Glutamatergic neuron (in vitro differentiated cells): ENCODE measurements at places on chromosomes 2 and 18.
A peak's percentile ranks its signal among the peaks of the same experiment; 100 is the strongest.

DNA sequence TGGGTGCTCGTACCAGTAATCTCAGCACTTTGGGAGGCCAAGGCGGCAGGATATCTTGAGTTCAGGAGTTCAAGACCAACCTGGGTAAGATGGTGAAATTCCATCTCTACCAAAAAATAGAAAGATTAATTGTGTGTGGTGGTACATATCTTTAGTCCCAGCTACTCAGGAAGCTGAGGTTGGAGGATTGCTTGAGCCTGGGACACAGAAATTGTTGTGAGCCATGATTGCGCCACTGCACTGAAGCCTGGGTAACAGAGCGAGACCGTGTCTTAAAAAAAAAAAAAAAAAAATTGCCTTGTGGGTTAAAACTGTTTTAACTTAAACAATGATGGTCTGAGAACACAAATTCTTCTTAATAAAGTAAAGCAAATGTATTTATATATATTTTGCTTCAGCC, 49.6 kb downstream of the ATP9B start:
- peaks cover 3% of the 10 kb centered on the region for H3K27me3 ChIP-seq
- peaks cover 4% of the 10 kb centered on the region for H3K36me3 ChIP-seq
- DNase-seq = no peak
- no peak overlapping the region for H3K4me3 ChIP-seq
- peaks cover 3% of the 10 kb centered on the region for H3K4me1 ChIP-seq
- no peak overlapping the region for H3K27ac ChIP-seq

DNA sequence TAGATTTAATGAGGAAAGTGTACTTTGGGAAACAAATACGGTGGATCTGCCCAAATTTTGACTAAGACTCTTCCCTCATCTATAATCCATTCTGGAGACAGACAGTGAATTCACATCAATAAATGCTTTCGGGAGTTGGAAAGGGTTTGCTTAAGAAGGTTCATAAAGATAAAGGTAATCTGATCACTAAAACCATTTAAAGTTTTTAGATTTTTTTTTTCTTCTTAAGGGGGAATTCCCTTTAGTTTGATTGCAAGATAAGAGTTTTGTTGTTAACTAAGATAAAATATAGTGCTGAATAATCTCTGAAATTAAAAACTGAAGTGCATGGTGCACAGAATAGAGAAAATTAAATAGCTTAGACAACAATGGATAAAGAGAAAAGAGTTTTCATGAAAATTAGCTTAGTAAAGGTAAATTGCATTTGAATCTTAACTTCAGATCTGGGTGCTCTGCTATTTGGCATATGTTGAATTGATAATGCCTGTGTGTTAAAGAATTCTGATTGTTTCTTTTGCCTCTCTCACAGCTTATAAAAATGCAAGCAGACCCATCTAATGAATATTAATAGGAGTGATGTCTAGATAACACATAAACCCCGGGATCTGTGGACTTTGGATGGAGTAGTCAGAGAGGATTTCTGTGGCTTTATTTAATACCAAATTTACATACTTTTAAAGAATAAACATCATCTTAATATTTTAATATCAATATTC, 100.8 kb downstream of the MEIS1 start:
- H3K27me3 ChIP-seq = peaks cover 6% of the 10 kb centered on the region
- no peak overlapping the region for H3K27ac ChIP-seq
- H3K4me1 ChIP-seq = peaks cover 23% of the 10 kb centered on the region
- no peak for DNase-seq

GRCh38 chr2:19104503-19104902, 253.9 kb downstream of the OSR1 start:
- no peak for DNase-seq
- H3K27ac ChIP-seq = no peak overlapping the region
- H3K4me3 ChIP-seq = no peak overlapping the region

DNA sequence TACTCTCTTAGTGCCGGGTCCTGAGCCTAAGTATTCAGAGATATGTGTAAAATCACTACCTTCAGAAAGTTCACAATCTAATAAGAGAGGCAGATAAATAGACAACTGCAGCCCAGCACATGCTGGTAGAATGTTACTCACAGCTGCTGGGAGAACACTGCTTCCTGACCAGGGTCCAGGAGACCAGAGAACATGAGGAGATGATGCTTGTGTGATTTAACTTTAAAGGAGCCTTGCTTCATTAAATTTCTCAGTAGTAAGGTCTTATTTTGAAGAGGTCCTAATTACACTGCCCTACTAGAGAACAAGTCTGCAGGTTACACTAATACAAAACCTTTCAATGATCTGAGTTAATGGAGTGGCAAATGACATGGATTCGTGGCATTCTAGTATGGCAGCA, 209.9 kb upstream of the TRIB2 start:
- H3K36me3 ChIP-seq = no peaks in the 10 kb centered on the region
- H3K27ac ChIP-seq = no peak overlapping the region
- no peak for DNase-seq
- H3K4me3 ChIP-seq = no peak overlapping the region
- no peaks in the 10 kb centered on the region for H3K4me1 ChIP-seq

DNA sequence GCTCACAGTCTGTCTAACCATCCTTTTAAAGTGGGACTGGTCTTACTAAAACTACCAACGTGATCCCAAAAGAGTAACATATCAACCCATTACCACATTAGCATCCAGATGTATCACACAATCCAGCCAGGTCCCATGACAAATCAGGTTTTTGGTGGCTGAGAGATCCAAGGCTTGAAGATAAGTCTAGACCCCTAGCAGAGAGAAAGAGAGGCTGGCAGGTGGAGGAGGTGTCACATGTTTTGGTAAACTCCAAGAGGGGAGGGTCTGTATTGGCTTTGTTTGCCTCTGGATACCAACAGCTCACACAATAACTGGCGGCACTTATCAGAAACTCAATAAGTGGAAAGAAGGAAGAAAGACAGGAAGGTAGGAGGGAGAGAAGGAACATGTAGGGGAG, 357.6 kb downstream of the SS18 start:
- no peak overlapping the region for H3K27ac ChIP-seq
- H3K4me3 ChIP-seq = no peak overlapping the region
- H3K4me1 ChIP-seq = peaks cover 38% of the 10 kb centered on the region
- DNase-seq = no peak
- H3K27me3 ChIP-seq = peaks cover 6% of the 10 kb centered on the region
- peaks cover 11% of the 10 kb centered on the region for H3K36me3 ChIP-seq

GRCh38 chr2:72745679-72746368, 80.0 kb downstream of the EXOC6B start:
- H3K27ac ChIP-seq = no peak overlapping the region
- no peaks in the 10 kb centered on the region for H3K36me3 ChIP-seq
- no peak for DNase-seq
- no peaks in the 10 kb centered on the region for H3K4me1 ChIP-seq

GRCh38 chr2:222423632-222424275, 589 bp upstream of the SGPP2 start:
- H3K27me3 ChIP-seq = peaks cover 20% of the 10 kb centered on the region
- peaks cover 10% of the 10 kb centered on the region for H3K36me3 ChIP-seq
- peak overlapping the region; percentile 69 for H3K4me3 ChIP-seq
- H3K4me1 ChIP-seq = peaks cover 11% of the 10 kb centered on the region
- DNase-seq = no peak
- no peak overlapping the region for H3K27ac ChIP-seq

- H3K36me3 ChIP-seq = peaks cover 5% of the 10 kb centered on the region
- no peaks in the 10 kb centered on the region for H3K27me3 ChIP-seq
Measured at GRCh38 chr2:121335294-121336290, 50.6 kb upstream of the TFCP2L1 start.
